ENCODE measurements at places on chromosomes 2 and 18. TPM values are rescaled to one million over a fixed set of nuclear protein-coding genes. Genes with fewer than 3 reads are reported as not detected.

- no peak for DNase-seq
These were observed 39.2 kb upstream of the GALNT1 start for GRCh38 chr18:35542356-35542755.

- no peak for DNase-seq
These were observed 132.3 kb downstream of the HDAC4 start for GRCh38 chr2:239268549-239268948.

The CCDC178 gene
- not detected for total RNA-seq

The KCNK3 gene
- total RNA-seq, result not detected

GRCh38 chr2:202009019-202009481 lies 24.6 kb upstream of the FZD7 start:
- no peak for DNase-seq

DNA sequence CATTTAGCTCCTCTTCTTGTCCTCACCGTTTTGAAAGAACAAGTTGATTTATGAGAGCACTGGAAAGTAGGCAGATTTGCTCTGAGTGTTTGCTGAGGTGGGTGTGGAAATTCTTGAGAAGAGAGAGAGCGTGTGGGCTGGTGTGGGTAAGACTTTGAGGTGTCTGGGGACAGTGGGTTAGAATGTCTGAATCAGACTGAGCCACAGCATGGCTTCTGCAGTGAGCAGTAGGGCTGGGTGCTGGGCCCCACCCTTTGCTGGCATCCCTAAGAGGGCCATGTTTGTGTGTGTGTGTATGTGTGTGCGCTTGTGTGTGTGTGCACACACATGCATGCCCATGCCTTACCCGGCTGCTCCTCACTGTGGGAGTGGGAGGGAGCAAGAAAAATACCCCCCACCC lies 63.7 kb downstream of the COPS8 start:
- no peak for DNase-seq

The GPBAR1 gene
- 0.71 TPM for total RNA-seq

The SERPINB10 gene
- total RNA-seq, result not detected

The TNP1 gene
- total RNA-seq, result not detected

DNA sequence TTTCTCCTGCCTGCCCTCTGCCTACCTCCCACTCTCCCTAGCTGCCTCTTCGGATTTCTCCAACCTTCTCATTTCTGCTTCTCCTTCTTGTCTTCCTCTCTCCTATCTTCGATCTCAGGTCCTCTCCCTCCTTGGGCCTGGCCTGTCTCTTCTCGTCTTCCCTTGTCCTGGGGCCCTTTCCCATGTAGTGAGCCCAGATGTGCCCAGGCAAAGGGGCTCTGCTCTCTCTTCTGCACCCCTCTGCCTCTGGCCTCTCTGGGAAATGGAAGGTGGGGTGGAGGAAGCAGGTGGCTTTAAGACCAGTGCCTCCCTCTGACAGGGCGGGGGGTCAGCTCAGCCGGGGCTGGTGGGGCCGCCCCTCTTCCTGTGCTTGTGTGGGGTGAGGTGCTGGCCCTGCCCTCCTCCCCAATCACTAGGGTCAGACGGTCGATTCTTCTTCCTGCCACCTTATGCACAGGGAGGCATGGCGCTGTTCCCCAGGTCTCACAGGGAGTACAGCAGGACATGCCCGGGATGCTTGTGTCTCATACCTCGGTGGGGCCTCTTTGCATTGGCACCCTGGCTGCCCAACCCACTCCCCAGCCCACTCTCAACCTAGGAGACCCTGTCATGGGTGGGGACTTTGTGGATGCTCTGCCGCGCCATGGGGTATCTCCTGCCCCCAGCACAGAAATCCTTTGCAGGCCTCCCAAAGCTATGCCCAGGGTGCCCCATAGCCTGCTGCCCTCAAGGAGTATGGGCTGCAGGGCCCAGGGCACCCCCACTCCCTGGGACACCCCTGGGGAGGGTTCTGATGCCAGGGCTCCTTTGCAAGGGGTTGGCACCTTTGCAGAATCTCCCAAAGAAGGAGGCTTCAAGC lies 213.8 kb upstream of the HAAO start:
- peak; percentile 18 for DNase-seq

The REG1B gene
- not detected for total RNA-seq

- no peak for DNase-seq
These were observed 113.3 kb downstream of the MYO1B start for GRCh38 chr2:191358325-191359025.

- no peak for DNase-seq
These were observed 397.6 kb upstream of the LRATD1 start for GRCh38 chr2:14234911-14235310.

DNA sequence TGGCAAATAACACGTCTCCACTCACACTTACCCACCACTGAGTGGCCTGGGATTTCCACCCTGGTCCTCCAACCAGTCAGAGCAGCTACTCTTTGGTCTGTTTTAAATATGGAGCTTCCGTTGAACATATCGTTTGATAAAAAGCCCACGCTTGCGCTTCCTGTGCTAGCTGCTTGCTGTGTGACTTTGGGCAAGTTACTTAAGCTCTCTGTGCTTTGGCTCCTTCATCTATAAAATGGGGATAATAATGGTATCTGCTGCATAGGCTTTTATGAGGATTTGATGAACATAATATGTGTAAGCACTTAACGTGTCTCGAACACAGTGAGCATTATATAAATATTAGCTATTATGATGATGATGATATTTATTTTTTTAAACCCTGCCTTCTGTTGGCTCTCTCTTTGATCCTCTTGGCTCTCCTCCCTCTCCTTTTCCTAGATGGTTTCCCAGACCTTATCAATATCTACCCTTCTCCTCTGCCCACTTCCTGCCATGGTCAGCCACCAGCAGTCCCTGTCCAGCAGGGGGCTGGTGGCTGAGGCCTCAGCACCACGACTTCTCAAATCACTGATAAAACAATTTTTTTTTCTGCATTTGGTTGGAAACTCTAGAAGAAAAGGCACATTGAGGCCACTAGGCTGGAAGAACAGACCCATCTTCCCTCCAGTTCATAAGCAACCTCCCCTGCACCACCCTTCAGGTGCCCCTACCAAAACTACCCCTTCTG lies 191.9 kb downstream of the LOXHD1 start:
- no peak for DNase-seq

Data from activated naive CD8-positive, alpha-beta T cell treated with anti-CD3 and anti-CD28 coated beads, Interleukin-2, amount 10 ng/mL, durations not matched to agents 7 days and 5 days (primary cell).